NCI-H2081 (cell line): ENCODE measurements at places on chromosomes 5 and 9.

- DNase-seq, result no peak
These were observed 20.4 kb downstream of the UHRF2 start for GRCh38 chr9:6433410-6433809.

DNA sequence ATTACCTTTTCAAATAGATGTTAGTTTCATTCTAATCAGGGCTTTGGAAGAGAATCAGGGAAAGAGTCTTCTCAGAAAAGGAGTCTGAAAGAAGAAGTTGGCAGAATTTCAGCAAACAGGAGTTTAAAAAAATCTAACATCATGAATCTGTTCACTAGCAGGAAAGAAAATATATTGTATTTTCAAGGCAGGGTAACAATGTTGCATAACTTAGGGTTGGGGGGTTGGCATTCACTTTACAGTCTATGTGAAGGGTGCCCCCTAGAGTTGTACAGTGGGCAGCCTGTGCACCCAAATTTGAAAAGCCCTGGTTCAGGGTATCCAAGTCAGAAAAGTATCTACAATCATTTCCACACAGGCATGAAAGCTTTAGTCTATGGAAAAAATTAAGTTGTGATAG lies 348.4 kb upstream of the SLC30A5 start:
- peak; percentile 1 for DNase-seq

GRCh38 chr5:141618030-141618803 lies 583 bp downstream of the DIAPH1 start:
- peak; percentile 58 for DNase-seq

GRCh38 chr5:180095545-180095944 lies 24.0 kb upstream of the RNF130 start:
- DNase-seq, result no peak

- no peak for DNase-seq
These were observed 233.0 kb downstream of the CD180 start for GRCh38 chr5:66963559-66963971.
